Activated naive CD8-positive, alpha-beta T cell treated with anti-CD3 and anti-CD28 coated beads for 36 hours (primary cell): ENCODE measurements at places on chromosomes 5 and 9.
A peak's percentile ranks its signal among the peaks of the same experiment; 100 is the strongest.

- H3K4me1 ChIP-seq = peaks cover 5% of the 10 kb centered on the region
- DNase-seq = no peak
- H3K4me3 ChIP-seq = no peak overlapping the region
- H3K27me3 ChIP-seq = no peaks in the 10 kb centered on the region
- H3K27ac ChIP-seq = no peak overlapping the region
- no peaks in the 10 kb centered on the region for H3K36me3 ChIP-seq
Observed at GRCh38 chr5:146860213-146860893, 18.2 kb downstream of the PPP2R2B start.

- H3K4me1 ChIP-seq = no peaks in the 10 kb centered on the region
- no peak for DNase-seq
- no peak overlapping the region for H3K4me3 ChIP-seq
- H3K27ac ChIP-seq = no peak overlapping the region
- H3K36me3 ChIP-seq = no peaks in the 10 kb centered on the region
Observed at GRCh38 chr5:58672521-58672920, 89.6 kb downstream of the RAB3C start.

GRCh38 chr9:17888066-17888465 lies 309.2 kb downstream of the SH3GL2 start:
- H3K4me1 ChIP-seq = no peaks in the 10 kb centered on the region
- no peak overlapping the region for H3K27ac ChIP-seq
- DNase-seq = no peak
- H3K36me3 ChIP-seq = no peaks in the 10 kb centered on the region
- H3K4me3 ChIP-seq = no peak overlapping the region

- H3K4me3 ChIP-seq = peak overlapping the region; percentile 95
- H3K36me3 ChIP-seq = peaks cover 3% of the 10 kb centered on the region
- DNase-seq = peak; percentile 76
- peaks cover 45% of the 10 kb centered on the region for H3K4me1 ChIP-seq
Observed at GRCh38 chr5:76403766-76404222, 709 bp downstream of the IQGAP2 start.

- peak; percentile 91 for DNase-seq
- H3K27ac ChIP-seq = peak overlapping the region; percentile 97
- peaks cover 54% of the 10 kb centered on the region for H3K4me1 ChIP-seq
- H3K27me3 ChIP-seq = no peaks in the 10 kb centered on the region
- peak overlapping the region; percentile 85 for H3K4me3 ChIP-seq
Observed at GRCh38 chr9:127903557-127904475, 4.4 kb upstream of the ST6GALNAC6 start.

DNA sequence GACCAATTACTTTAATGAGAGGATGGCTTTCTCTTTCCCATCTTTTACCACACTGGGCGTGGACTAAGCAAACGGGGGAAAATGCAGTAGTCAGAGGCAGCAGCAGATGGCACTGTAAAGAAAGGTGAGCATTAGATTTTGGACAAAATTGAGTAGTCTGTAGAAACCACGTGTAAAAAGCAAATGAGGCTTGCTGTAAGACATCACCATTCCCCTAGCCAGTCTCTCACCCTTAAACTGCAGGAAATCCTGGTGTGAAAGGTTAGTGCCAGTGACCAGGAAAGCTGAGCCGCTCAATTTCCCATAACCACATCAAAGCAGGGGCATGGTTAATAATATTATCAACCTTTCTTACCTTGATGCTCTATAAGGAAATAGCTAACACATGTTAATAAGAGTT lies 31.8 kb downstream of the SPATA31C2 start:
- peaks cover 36% of the 10 kb centered on the region for H3K27me3 ChIP-seq
- DNase-seq = no peak
- no peak overlapping the region for H3K27ac ChIP-seq
- H3K36me3 ChIP-seq = no peaks in the 10 kb centered on the region
